ENCODE measurements at places on chromosomes 7 and 10.

- DNase-seq: no peak
These were observed 9.2 kb downstream of the PLAU start for GRCh38 chr10:73920089-73920488.

- DNase-seq: no peak
These were observed 41.6 kb downstream of the ACSM6 start for GRCh38 chr10:95235676-95236067.

DNA sequence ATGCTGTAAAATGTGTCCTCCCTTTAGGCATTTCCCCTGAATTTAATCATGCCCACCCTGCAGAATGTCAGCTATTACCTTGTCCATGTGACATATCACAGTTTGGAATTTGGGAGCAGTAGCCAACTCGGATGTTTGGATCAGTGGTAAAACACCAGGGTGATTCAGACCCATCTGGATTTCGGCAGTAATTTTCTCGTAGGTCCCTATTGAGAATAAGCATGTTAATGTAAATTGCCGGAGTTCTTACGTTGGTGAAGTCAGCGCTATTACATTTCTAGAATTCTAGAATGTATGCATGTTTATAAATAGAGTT lies 44.1 kb downstream of the HGF start:
- DNase-seq: no peak

DNA sequence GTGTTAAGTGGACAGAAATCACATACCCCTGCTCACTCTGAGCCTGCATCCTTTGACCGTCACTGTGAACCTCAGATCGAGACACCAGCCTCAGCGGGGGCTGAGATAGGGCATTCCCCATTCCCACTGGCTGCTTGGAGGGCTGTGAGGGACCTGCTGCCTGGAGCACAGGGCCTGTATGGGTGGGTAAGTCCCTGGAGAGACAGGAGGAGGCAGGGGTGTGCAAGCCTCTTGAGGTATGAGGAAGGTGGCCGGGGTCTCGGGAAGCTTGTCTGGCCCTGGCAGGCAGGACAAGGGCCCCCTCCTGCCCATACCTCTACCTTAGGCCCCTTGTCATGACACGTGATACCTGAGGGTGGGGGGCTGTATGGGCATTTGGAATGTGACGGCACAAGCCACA lies 187.4 kb downstream of the MGMT start:
- no peak for DNase-seq

- DNase-seq: no peak
These were observed 4.1 kb downstream of the GET4 start for GRCh38 chr7:880450-880849.

GRCh38 chr7:144513334-144513733 lies 109.8 kb upstream of the NOBOX start:
- DNase-seq: peak; percentile 35

GRCh38 chr7:106134241-106134640 lies 22.1 kb upstream of the SYPL1 start:
- DNase-seq: no peak

- no peak for DNase-seq
These were observed 543.6 kb upstream of the GALNT17 start for GRCh38 chr7:70588191-70588921.

- no peak for DNase-seq
These were observed 179.2 kb upstream of the CDCA7L start for GRCh38 chr7:22124941-22125340.

DNA sequence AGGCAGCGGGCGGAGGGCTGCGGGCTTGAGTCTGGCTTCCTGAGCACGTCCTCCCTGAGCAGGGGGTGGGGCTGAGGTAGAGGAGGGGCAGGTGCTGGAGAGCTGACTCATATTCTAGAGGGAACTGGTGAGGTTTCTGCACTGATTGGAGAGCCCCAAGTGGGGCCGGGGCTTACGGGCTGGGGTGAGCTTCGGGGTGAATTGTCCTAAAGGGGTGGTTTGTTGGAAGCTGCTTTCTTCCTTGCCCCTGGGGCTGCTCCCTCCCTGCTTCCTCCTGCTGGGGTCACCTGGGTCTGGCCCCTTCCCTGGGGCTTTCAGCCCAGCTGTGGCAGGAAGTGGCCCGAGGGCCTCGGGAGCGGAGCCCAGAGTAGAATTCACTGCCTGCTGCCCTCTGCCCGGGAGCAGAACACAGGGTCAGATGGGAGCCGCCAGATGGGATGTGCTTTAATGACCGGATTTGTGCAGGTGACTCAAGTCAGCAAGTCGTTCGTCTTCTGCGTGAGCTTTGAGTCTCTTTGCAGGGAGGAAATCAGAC lies 48.6 kb downstream of the FAM20C start:
- DNase-seq: no peak

DNA sequence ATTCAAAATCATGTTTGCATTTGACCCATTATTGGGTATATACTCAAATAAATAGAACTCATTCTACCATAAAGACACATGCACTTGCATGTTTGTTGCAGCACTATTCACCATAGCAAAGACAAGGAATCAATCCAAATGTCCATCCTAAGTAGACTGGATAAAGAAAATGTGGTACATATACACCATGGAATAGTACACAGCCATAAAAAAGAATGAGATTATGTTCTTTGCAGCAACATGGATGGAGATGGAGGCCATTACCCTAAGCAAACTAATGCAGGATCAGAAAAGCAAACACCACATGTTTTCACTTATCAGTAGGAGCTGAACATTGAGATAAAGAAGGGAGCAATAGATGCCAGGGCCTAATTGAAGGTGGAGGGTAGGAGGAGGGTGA lies 12.0 kb upstream of the HHEX start:
- no peak for DNase-seq

DNA sequence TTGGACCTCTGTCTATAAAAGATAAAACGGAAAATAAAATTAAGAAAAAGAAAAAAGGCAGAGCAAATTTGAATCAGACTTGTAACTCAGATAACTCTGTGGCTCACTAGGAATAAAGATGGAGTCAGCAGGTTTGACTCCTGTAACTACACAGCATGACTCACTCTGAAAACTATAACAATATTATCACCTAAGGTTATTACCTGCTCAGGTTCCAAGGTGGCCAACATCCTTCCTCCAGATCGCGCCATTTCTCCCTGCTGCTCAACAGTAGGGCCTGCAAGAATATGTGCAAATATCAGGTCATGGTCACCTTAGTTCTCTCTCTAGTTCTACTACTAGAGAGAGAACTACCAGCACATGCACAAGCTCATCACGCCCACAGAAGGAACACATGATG lies 30.0 kb downstream of the ALDH18A1 start:
- DNase-seq: no peak

GRCh38 chr10:48609899-48610584 lies 5.2 kb upstream of the ARHGAP22 start:
- no peak for DNase-seq

- no peak for DNase-seq
These were observed 12.4 kb downstream of the CBX3 start for GRCh38 chr7:26213807-26214515.

DNA sequence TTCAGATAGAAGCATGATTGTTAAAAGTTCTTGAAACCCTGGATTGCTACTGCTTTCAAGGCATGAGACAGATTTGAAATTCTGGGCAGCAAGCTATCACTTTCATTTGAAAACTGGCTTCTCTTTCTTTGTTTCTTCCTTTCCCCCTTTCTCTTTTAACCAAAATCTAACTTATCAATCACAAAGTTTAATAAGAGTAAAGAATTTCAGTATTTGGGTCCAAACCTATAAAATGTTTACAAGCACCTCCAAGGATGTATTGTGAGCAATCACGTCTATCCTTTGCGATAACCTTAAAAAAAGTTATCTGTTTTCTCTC lies 21.6 kb upstream of the RPA3 start:
- no peak for DNase-seq

GRCh38 chr10:6739530-6740174 lies 159.6 kb upstream of the PRKCQ start:
- DNase-seq: no peak

DNA sequence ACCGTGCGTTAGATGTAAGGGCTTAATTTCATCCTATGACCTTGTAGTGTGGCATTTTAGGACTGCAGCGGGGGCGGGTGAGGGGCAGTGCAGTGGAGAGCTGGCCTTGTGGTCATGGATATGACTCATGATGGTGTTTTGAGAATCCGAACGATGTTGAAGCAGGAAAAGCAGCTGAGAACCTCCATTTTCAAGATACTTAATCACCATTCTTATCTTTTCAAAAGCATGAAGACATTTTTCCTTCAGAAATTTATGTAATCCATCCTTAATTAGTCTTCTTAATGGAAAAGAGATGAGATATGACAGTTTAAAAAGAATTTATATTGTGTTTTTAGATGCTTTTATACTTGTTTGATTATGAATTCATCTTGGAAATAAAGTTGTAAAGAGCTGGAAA lies 9.6 kb downstream of the ATP5F1C start:
- DNase-seq: peak; percentile 49

DNA sequence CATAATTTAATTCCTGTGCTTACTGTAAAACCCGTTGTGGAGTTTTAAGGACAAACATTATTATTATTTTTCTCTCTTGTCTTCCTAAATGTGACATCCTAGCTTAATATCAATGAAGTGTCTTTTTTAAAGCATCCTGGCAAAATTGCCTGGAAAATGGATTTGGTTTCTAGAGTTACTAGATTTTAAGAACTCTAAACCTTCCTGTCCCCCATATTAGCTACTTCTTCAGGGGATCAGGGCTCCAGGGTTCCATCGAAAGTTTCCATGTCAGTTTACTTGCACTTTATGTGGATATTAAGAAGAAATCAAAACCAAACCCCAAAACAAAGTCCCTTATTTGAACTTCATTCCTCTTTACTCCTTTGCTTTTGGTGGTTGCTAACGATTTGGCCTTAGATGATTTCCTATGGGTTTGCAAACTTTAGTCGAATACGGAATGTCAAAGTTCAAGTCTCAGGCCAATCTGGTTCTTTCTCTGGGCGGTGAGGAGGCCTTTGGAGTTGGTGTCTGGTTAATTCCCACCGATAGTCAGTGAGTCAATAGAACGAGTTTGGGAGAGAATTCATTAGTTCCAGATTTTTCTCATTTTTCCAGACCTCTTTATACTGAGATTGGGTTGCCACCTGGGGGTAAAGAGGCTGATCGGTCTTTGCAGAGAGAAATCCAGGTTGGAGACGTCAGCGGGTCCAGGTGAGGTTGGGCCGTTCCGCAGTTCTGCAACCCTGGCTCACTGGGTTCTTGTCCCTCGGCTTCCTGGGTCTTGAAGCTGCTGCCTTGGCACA lies 1.1 kb downstream of the CUX1 start:
- DNase-seq: no peak

Measured in HCT116 (cell line).